ENCODE measurements at places on chromosomes 3 and 15.

DNA sequence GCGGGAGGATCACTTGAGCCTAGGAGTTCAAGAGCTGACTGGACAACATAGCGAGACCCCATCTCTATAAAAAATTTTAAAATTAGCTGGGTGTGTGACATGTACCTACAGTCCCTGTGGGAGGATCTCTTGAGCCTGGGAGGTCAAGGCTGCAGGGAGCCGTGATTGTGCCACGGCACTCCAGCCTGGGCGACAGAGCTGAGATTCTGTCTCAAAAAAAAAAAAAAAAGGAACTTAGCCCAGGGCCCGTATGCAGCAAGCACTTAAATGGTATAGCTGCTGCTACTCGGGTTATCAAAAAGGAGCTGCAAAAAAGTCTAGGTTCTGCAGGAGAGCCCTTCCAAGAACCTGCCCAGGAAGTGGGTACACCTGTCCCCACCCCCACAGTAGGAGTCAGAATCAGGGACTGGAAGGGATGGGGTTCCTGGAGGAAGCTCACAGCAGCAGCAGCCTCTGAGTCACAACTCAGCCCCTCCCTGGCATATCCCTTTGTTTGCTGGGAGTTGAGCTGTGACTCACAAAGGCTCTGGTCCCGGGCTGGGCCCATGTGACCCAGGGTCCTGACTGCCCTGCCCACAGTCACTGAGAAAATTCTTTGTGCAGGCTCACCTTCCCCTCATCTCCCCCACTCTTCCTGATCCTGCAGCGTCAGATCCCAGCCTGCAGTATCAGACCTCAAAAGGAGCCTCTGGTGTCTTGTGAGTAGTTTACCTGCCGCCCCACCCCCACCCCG, at the start of gene SPATA12:
SPATA12 (plus strand) TSS at position 576 of the 733 bp plus-strand sequence. CDS start 13,031 bp downstream, outside the sequence.
- no peak for DNase-seq

GRCh38 chr3:69142090-69142489, 19.7 kb upstream of the LMOD3 start:
- no peak for DNase-seq

DNA sequence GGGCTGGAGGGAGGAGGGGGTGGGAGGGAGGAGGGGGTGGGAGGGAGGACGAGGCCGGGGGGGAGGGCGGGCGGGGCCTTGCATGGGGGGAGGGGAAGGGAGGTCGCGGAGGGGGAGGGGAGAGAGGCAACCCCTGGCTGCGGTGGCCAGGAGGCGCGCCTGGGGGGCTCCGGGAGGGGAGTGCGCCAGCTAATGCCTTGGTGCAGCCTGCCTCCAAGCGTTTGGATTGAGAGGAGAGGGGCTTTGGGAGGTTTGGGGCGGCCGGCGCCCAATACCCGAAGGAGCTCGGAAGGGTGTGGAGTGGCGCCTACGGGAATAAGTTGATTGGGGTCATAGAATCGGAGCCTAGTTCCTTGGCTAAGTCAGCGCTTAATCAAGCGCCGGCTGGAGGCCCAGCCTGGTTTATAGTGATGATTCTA, 557 bp downstream of the TFG start:
- no peak for DNase-seq

DNA sequence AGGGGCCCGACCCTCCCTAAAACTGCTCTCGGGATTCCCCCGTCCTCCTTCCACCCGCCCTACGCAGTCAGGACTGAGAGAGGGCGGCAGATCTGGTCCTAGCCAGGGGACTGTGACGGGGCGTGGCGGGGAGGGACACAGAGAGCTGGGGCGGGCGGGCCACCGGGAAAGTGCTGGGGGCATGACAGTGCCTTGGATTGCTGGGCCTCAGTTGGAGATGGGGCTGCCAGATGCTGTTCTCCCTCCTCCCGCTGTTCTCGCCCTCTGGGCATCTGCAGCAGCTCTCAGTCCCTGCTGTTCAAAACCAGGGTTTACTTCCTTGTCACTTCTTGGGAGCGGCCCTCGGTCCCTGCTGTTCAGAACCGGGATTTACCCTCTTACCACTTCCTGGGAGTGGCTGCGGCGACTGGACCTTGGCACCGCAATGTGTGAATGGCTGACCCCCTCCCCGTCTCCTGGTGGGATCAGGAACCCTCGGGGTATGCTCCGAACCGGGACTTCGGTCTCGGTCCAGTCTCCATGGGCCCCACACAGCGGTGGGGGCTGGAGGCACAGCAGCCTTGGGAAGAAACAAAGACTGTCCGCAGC, 1.8 kb upstream of the RPP25 start:
- DNase-seq, result peak; percentile 52

DNA sequence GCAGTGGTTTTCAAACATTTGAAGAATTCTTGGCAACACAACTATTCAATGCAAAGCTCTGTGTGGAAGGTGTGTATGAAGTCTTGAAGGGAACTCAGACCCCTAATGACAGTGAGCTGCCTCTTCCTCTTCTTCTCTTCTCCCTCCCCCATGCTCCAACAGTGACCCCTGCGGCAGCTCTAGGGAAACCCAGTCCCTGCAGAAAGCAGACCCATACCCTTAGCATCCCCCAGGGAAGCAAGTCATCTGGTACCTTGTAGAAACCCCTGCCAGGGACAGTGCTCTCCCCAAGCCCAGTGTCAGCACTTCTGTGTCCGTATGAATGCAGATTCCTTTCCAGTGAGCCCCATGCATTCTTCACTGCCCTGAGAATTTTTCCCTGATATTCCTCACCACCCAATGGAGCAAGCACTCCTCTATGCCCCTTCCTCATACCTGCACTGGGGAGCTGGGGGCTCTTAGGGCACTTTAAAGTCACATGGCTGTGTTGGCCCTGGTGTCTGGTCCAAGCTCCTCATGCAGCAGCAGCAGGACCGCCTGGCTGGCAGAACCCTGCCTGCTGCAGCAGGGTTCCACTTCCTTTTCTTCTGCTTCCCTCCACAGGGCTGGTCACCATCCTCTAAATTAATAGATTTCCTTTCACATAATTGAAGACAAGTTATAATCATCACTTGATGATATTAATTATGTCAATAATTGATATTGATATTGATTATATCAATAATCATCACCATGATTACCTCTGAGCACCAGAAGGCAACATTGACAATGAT, 442.5 kb downstream of the EPHB1 start:
- DNase-seq, result no peak

DNA sequence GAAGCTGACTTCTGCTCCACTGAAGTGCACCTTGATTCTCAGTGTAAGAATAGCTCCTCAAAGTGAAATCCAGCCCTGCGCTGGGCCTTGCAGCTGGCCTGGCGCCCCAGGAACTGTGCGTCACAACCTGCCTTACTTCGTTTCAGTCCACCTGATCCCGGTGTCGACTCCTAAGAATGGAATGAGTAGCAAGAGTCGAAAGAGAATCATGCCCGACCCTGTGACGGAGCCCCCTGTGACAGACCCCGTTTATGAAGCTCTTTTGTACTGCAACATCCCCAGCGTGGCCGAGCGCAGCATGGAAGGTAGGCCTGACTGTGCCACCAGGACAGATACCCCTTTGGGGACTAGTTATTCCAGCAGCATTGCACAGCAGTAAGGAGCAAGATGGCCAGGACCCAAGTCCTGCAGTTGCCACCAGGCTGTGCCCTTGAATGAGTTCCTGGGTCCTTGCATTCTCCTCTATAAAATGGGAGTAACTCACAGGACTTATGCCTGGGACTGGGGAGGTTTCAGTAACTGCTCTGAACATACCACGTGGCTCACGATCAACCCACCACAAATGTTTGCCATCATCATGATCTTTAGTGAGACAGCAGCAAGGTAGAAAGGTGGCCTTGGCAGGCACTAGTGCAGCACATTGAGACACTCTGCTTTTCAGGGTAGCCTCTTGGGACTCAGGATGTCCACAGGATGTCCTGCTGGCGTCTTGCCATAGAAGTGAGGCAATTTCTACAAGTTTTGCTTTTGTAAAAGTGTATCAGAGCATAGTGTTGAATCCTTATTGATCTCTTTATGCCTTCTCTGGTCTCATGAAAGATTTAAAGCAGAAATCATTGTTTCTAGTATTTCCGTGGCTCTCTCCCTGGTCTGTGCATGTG, 46.8 kb downstream of the PXYLP1 start:
- no peak for DNase-seq

DNA sequence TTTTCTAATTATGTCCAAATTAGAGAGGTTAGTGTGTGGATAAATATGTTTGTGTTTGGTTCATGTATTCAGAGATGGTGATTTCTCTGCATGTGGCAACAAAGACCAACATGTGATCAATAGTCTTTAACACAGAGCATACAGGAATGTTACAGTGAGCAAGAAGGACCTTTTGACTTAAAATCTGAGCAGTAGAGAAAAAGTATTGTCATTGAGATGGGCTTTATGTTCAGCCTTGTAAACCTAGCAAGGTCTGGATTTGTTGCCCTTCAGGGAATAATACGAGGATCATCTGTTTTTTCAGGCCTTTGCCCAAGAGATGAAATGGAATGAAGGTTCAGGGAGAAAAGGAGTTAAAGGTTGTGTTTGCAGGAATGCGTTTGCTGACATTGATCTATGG, 161.8 kb upstream of the NECTIN3 start:
- no peak for DNase-seq

- no peak for DNase-seq
Observed at GRCh38 chr3:32584660-32585059, 14.0 kb upstream of the DYNC1LI1 start.

- no peak for DNase-seq
Observed at GRCh38 chr15:57312318-57313133, 63.8 kb upstream of the CGNL1 start.

DNA sequence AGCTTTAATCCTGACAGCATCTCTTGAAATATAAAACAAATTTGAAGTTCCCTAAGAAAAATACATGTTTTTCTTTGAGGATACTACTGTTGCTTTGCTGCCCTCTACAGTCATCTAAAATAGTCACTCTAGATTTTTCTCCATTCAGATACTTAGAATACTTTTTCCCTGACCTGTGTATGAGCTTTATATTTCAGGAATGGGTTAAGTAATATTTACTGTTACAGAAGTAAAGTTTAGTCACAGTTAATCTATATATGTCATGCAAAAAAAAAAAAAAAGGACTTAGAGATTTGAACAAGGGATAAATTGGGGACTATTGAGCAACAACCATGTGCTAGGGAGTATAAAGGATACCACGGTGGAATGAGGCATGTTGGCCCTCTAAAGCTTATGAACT, 8.8 kb downstream of the NECTIN3 start:
- DNase-seq, result no peak

GRCh38 chr15:40142428-40142827, 18.4 kb upstream of the BUB1B start:
- no peak for DNase-seq

DNA sequence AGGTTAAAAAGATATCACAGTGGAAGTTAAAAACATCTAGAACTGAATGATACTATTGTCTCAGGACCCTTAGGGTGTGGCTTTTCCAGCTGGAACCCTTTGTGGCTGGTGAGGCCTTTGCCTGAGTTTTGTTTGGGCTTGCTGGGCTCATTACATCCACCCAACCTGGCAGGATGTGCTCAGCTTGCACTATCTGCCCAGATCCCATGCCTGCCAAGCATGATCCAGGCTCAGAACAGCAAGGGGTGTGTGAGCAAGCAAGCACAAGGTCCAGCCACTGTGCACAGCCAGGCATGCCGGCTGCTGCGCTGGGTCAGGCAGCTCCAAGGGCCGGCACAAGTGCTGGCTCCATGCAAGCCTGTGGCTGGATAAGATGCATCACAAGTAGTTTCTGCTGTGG, 512.7 kb upstream of the CDIN1 start:
- no peak for DNase-seq

GRCh38 chr15:40192942-40193341, 32.1 kb downstream of the BUB1B start:
- no peak for DNase-seq

GRCh38 chr3:171462224-171462623, 2.0 kb upstream of the TNIK start:
- no peak for DNase-seq

DNA sequence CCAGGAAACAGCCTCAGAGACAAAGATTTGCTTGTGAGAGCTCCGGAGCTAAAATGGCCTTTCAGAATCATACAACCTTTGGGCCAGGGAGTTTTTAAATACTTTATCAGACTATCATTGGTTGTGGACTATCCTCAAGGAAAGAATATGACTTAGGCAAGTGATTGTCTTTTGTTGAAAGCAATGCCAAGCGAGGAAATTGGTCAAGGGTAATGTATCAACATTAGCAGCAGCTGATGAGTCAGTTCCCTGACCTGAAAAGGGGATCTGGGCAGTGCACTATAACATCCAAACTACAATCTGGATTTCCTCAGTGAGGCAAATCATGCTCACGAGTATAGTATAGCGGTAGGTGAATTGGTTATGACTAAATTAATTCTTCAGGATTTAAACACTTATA, 303.6 kb downstream of the LSAMP start:
- no peak for DNase-seq

- DNase-seq, result no peak
Observed at GRCh38 chr15:77418391-77418965, 1.4 kb downstream of the PEAK1 start.

GRCh38 chr3:32147509-32147908, 41.1 kb downstream of the GPD1L start:
- DNase-seq, result no peak

GRCh38 chr3:16477056-16477455, 36.4 kb downstream of the RFTN1 start:
- no peak for DNase-seq

- no peak for DNase-seq
Observed at GRCh38 chr3:106673926-106674569, 703.2 kb upstream of the CCDC54 start.

DNA sequence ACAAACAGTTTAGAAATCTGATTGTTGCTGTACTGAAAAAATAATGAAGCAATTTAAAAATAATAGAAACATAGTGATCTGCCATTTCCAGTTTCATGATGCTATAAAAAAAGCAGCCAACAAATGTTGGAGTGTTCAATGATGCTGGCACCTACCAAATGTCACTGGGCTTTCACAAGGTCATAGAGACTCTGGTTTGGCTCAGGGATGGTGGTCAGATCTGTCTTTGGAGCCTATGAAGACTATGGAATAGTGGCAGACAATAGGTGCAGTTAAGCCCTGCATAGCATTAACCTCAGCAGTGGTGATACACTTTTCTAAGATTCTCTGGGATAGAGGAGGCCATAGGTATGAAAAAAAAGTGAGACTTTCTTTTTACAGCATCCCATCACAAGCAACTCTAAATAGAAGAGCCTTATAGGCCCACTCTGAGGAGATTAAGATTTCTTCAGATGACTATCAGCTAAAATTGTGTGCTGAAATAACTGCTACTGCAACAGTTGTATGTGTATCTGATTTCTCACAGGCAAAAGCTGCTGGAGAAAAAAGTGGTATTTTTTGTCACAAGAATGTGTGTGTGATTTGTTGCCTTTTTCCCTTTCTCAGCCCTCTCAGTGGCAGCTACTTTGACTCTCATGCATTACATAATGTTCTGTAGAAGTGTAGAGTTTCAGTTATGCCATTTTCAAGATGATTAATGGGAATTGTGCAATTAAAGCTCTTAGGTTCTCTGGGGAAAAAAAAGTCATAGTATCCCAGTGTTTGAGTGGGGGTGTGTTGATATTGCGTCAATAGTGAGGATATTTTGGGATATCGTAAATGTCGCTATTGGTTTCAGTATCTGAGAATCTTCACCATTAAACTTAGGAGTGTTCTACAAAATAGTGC, 137.4 kb downstream of the MBNL1 start:
- DNase-seq, result no peak

GRCh38 chr3:44280077-44280476, 38.4 kb downstream of the TOPAZ1 start:
- DNase-seq, result no peak

GRCh38 chr15:69631978-69632377, 179.4 kb downstream of the RPLP1 start:
- no peak for DNase-seq

Measured in NCI-H2081 treated with DMSO at 0.1 percent for 48 hours (cell line).